ENCODE measurements at places on chromosomes 4 and X.

DNA sequence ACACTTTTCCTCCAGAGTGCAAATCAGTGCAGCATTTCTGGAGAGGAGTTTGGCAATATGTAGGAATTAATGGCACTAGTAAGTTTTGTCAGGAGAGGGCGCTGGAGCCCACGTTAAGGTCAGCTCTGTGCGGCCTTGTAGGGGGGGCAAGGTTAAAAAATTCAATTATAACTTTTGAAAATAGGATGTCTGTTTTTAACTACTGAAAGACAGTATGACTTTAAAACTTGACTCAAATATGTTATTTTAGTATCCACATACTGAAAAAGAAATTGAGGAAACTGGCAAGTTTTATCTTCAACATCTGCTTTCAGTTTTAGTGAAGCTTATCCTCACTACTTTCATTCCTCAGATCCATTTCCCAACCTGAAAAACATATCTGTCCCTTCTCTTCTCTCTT, 30.9 kb upstream of the HSD17B13 start:
- peak; percentile 9 for DNase-seq

DNA sequence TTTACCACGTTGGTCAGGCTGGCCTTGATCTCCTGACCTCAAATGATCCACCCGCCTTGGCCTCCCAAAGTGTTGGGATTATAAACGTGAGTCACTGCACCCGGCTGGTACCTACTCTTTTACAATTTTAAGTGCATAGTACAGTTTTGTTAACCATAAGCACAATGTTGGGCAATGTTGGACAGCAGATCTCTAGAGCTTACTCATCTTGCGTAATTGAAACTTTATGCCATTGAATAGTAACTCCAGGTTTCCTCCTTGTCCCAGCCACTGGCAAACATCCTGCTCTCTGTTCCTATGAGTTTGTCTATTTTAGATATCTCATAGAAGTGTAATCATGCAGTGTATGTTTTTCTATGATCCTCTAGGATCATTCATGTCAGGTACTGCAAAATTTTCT, 9.3 kb upstream of the CPE start:
- no peak for DNase-seq

- no peak for DNase-seq
These were observed 11.7 kb downstream of the MTTP start for GRCh38 chr4:99586322-99586721.

DNA sequence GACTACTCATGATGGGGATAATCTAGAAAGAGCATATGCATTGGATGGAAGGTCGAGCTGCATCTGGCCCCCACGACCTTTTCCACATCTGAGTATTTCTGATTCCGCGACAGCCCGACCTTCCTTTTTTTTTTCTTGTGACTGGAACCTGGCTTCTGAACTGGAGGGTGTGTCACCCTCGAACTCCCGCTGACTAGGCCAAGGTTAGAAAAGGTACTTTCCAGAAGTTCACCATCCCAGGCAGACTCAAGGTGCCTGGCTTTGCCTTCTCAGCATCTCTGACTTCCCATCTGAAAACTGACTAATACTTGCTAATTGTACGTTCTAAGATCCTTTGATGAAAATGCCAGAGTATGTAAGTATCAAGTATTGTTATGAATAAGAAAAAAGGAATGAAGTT, 49.3 kb upstream of the CD40LG start:
- DNase-seq, result no peak

GRCh38 chrX:39050427-39050826, 249.2 kb downstream of the MID1IP1 start:
- DNase-seq, result no peak

- DNase-seq, result no peak
These were observed 677 bp upstream of the NONO start for GRCh38 chrX:71282514-71283402.

- DNase-seq, result no peak
These were observed 76.3 kb downstream of the C4orf51 start for GRCh38 chr4:145756244-145756643.

- DNase-seq, result no peak
These were observed 50.5 kb upstream of the CD99 start for GRCh38 chrX:2640436-2641150.

- no peak for DNase-seq
These were observed 116.1 kb downstream of the REELD1 start for GRCh38 chr4:146330392-146330791.

GRCh38 chr4:111064342-111064993, 441.6 kb upstream of the PITX2 start:
- no peak for DNase-seq

DNA sequence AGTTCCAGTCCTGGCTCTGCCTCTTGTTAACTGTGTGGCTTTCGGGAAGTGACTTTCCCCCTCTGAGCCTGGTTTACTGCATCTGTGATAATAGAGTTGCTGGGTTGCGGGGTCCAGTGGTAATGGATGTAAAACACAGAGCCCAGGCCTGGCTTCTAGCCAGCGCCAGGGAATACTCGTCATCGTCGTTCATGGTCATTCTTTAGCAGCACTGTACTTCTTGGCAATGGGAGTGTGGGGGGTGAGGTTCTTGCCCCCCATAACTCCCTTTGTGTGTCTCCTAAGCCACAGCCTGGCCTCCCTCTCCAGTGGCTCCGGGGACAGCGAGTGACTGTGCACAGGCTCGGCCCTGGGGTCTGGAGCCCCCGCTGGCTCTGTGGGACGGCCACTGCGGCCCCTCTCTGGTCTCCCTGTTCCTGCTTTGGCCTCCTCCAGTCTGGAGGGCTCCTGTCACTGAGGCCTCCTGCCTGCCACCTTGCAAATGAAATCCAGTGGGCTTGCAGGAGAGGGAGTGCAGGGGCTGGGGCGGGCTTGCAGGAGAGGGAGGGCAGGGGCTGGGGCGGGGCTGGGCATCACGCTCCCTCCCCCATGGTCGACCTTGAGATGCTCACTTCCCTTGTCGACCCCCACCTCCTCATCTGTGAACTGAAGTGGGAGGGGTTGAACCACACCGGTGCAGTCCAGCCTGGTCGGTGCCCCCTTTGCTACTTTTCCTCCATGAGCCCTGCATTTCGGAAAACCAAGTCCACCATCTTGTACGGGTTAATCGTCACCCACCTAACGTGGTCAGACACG, 13.2 kb downstream of the PSAPL1 start:
- no peak for DNase-seq

DNA sequence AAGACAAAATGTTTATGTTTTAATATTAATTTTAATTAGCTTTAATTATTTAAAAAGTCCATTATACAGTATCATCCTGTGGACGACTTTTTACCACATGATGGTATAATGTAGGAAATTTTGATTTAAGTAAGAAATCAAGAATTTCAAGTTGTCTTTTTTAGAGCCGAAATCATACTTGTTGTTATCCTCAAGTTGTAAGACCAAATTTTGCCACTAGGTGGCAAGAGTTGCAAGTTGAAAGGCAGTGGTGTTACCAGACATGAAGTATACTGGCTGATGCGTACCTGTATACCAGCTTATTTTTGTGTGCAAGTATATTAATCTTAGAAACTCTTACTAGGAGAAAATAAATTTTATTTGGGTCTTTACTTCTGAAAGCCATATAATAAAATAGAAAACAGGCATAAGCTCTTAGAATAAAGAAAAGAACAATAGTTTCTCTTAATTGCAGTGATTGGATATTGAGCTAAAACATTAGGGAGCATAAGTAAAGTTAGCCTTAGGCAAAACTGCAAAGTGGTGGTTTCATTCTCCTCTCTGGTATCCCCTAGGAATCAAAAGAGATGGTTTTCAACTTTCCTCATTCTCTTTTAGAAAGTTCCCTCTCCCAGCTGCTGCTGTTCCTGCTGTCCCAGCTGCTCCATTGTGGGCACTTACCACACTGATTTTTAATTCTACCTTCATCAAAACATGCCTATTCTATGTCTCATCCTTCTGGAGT, 118.0 kb upstream of the WDFY3 start:
- DNase-seq, result no peak

GRCh38 chrX:66051980-66052379, 12.1 kb upstream of the VSIG4 start:
- no peak for DNase-seq

DNA sequence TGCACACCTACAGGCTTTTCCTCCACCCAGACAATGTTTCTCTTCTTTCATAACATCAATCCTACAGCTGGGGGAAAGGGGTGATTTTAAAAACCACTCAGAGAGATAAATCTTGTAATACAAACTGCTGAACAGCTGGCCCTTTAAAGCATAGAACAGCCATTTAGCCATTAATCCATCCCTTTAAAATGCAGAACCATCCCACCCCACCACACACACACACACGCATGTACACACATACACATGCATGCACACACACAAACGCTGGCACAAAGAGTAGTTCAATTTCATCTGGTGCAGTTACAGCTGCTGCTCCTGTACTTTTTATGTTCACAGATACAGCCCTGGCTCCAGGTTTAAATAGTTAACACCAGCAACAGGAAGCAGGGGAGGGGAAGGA, 426.1 kb downstream of the MID1IP1 start:
- no peak for DNase-seq

DNA sequence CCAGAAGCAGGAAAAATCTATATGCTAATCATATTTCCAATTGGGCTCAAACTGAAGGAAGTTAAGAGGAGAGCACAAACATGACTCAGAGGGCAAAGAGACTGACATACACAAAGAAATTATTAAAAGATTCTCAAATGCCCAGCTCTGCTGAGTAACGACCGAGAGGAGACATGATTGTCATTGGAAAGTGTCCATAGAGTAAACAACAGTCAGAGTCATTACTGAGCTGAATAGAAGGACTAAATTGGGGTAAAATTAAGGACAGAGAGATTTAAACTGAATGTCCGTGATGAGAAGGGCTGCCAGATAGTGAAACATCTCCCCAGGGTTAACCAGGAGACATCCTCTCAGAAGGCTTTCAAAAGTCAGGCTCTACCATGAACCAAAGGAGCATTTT, 111.2 kb upstream of the GALNT7 start:
- DNase-seq, result no peak

GRCh38 chrX:3346501-3347259, at the start of gene MXRA5:
TSS of gene MXRA5 (minus strand) at chrX:3346652. CDS start at chrX:3343833, 2,819 bp downstream.
- DNase-seq, result no peak

- DNase-seq, result no peak
These were observed 81.0 kb downstream of the PCDH18 start for GRCh38 chr4:137451172-137451825.

GRCh38 chr4:136001791-136002190, 1530.5 kb downstream of the PCDH18 start:
- DNase-seq, result no peak

- no peak for DNase-seq
These were observed 223.0 kb upstream of the GPC4 start for GRCh38 chrX:133638285-133638684.

- no peak for DNase-seq
These were observed 2.0 kb downstream of the PSAPL1 start for GRCh38 chr4:7432531-7433375.

GRCh38 chrX:31213941-31214340, 142.1 kb upstream of the FTHL17 start:
- no peak for DNase-seq

DNA sequence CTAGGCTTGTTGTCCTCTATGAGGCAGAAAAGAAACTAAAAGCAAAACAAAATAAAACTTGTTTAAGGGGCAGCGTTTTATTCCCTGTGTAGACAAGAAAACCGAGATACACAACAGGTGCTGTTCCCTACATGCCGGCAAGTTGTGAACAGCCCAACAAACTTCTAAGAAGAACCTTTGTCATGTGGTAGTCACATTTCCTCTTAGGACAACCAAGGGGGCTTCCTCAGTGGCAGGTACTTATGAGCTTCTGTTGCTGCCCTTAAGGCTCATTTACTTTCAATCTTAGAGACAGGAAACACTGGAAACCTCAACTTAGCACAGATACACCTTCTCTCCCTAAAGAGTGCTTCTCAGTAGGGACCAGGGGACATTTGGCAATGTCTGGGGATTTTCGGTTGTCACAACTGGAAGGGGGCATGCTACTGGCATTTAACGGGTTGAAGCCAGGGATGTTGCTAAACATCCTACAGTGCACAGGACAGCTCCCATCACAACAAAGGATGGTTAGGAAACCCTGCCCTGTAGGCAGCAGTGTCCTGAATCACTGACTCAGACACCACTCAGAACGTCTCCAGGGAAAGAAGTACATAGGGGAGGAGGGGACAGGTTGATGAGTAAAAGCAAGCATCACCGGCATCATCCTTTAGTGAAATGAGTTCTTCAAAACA, 111.0 kb downstream of the ASB9 start:
- DNase-seq, result no peak

DNA sequence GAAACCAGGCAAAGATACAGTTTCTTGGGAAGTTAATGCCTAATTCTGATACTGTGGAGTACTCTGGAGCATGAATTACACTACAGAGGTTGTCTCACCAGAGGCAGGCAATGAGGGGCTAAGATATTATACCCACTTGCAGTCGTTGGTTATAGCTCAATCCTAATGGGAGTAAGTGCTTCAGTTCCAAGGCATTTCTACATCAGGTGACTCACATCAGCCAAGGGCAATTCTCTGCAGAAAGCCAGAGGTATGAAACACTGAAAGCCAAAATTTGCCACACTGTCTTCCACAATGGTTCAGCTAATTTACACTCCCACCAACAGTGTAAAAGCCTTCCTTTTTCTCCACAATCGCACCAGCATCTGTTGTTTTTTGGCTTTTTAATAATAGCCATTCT, 174.0 kb upstream of the IL15 start:
- no peak for DNase-seq

DNA sequence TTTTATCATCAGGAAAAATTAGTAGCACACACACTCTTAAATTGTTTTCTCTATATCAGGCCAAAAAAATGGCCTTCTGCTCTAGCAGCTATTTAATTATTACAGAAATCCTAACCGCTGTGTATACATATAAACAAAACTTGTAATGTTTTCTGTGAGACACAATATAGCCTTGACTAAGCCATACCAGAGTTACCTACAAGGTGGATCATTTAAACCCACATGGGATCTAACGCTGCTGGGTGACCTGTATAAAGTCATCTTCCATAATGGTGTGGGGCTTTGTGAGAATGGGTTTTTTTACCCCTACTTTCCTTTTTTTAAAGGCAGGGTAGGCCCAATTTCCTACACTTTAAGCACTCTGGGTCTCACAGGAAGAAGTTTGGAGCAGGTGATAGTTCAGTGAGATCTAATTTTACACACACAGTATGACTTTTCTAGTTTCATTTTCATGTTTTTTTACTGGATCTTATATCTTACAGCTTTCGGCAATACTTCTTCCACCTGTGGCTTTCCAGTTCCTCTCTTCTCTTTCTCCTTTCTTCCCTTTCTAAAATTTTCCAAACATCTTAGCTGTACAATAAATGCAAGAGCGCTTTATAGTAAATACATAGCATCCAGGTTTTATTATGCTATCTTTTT, 66.9 kb upstream of the MMAA start:
- no peak for DNase-seq

GRCh38 chr4:107497054-107497453, 223.0 kb downstream of the PAPSS1 start:
- DNase-seq, result no peak

All from NCI-H526 (cell line).